ENCODE measurements at places on chromosomes 2 and 18.

DNA sequence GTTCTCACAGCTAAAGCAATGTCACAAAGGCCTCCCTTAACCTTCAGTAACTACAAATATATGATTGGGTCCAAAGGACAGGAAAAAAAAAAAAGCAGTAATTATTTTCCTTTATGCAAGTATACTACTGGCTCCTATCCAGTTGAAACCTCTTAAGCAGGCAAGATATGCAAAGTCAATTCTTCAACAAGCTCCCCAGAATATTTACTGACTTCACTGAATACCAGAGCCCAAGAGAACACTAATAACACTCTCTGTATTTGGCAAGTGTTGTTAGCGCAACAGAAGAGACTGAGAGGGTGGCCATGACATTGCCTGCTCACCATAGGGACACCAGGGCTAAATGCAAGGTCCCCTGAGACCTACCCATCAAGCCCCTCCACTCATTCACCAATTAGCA lies 74.5 kb downstream of the AP1S3 start:
- no peak for DNase-seq

- no peak for DNase-seq
These were observed 206.1 kb downstream of the ZNF407 start for GRCh38 chr18:74803769-74804168.

DNA sequence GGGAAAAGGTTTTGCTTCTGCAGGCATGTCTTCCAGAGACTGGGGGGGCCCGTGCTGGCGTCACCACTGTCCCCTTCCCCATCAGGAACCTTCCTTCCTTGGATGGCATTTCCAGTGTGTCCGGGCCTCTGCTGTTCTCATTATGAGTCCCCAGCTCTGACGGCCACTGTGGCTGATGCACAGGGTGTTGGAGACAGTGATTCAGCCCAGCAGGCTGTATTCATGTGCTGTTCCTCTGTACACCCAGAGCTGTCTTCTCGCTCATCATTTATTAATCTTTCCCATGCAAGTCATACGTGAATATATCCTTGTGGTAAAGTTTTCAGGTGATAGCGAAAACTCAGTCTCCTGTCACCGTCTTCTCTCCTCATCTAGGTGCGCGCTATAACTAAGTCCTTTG lies 57.7 kb downstream of the ASAP2 start:
- no peak for DNase-seq

DNA sequence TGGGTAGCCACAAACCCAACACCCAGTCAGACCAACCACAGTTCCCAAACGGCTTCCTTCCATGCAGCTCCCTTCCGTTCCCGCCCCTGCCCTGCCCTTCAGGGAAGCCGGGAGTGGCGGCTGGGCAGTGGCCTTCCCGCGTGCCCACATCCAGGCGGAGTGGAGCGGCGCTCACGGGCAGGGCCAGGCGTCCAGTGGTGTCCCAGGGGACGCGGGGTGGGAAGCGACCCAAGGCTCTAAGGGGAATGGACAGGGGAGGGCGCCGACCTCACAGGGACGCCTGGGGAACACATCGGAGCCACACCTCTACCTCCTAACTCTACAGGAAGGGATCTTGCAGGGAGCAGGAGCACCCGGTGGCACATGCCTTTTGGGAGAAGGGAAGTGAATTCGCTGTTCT lies 225.9 kb upstream of the MGAT5 start:
- no peak for DNase-seq

- no peak for DNase-seq
These were observed 89.1 kb downstream of the RAD51AP2 start for GRCh38 chr2:17429130-17429529.

GRCh38 chr2:160934263-160934662 lies 226.0 kb upstream of the TANK start:
- DNase-seq, result no peak

DNA sequence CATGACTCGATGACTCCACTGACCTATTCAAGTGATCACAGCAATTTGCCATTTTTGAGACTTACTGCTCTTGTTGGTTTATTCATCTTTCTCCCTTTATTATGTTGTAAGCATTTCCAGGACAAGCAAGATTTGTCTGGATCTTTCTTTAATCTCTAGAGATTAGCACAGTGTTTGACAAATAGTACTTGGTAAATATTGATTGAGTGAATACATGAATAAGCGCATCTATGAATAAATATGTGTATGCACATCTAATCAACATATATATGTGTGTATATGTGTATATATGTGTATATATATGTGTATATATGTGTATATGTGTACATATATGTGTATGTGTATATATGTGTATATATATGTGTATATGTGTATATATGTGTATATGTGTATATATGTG lies 7.3 kb downstream of the TMX3 start:
- no peak for DNase-seq

GRCh38 chr2:106108351-106108750 lies 85.8 kb downstream of the UXS1 start:
- DNase-seq, result peak; percentile 4

DNA sequence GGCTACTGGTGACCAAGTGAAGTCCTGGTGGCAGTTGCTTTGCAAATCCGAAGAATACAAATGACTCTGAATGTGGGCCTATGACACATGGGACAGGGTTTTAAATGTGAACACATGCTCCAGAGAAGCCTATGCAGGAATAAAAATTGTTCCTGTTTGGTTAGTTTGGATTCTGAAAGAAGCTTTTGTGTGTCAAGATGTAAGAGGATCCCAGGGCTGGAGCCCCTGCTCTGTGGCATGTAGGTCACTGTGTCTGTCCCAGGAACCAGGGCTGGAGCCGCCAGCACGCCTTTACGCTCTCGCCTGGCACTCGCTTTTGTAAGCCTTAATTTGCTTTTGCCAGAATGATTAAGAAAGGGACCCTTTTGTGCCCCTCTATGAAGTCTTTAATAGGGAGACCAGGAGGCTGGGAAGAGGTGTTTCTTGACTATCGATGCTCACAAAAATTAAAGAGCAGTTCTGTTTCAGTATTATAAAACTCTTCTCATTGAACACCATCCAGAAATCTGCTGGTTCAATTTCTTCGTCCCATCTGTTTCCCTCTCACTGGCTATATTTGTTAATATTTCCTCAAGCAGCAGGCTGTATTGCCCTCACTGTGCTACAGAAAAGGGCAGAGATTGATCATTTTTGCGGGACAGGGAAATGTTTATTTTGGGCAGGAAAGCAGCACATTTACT lies 532.7 kb upstream of the POU3F3 start:
- no peak for DNase-seq

GRCh38 chr18:58896268-58896667 lies 31.6 kb downstream of the ZNF532 start:
- DNase-seq, result no peak

DNA sequence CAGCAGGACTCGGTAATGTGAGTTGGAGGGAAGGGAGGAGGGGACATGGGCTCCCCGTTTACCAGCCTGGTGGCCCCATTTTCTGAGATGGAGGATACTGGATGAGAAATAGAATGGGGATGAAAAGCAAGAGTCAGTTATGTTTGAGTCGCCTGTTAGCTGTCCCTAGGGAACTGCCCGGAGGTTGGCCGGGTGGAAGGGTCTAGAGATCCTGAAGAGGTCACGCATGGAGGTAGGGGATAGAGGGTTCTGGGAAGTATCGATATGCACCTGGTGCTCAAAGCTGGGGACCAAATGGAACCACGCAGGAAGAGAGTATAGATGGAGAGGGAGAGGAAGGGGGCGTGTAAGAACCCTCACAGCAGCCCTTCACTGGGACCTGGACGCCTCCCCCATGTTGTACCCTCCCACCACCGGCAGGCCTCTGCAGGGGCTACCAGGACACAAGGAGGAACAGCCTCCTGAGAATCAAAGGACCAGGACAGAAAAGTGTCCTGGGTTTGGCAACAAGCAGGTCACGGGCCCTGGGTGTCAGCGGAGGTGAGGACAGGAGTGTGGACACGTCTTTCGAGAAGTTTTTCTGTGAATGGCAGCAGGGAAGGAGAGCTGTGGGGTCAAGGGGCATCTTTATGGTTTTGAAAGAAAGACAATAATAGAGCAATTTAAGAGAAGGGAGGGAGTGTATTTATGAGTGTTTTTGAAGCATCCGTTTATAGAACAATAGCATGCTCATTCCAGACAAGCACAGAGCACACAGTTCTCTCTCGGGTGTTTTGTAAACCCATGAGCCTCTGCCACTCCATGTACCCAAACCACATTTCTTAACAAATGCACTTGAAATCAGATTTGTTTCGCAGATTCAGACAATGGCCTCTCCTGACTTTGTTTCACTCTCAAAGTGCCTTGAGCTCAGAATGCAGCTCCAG lies 132.2 kb downstream of the SMAD7 start:
- no peak for DNase-seq

GRCh38 chr2:236674238-236674637 lies 104.6 kb downstream of the ACKR3 start:
- DNase-seq, result no peak

- no peak for DNase-seq
These were observed 85.7 kb downstream of the CEP192 start for GRCh38 chr18:13076886-13077285.

- no peak for DNase-seq
These were observed 4.3 kb downstream of the NTSR2 start for GRCh38 chr2:11665510-11666362.

- no peak for DNase-seq
These were observed 30.2 kb upstream of the LONRF2 start for GRCh38 chr2:100352521-100352920.

DNA sequence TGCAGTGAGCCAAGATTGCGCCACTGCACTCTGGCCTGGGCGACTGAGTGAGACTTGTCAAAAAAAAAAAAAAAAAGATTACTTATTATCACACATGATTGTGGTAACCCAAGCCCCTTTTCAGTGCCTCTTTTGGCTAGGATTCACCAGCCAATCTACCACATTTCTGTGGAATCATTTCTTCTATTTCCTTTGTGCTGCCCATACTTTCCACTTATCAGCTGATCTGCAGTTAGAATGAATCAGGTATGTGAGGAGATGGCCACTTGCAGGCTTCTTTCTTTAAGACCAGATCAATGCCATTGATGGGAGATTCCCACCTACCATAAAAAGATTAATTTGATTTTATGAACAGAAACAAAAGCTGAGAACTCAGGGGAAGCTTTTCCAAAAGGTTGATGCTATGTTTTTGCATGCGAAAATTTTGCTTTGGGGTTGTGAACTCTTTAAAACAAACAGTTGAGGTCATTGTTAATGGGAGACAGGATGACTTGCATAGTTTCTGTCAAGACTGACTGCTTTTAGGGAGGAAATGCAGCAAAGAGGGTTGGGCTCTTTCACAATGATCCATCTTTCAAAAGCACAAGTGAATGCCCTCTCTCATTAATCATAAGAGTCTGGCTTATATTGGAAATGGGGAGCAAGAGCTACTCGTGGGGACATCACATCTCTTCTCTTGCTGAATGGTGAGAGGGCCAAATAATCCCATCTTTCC lies 66.9 kb upstream of the CYP26B1 start:
- DNase-seq, result no peak

- DNase-seq, result no peak
These were observed 42.7 kb upstream of the ZFP36L2 start for GRCh38 chr2:43269074-43269572.

GRCh38 chr2:85702172-85702571 lies 8.0 kb downstream of the GNLY start:
- DNase-seq, result no peak

- DNase-seq, result no peak
These were observed at the start of gene FIGLA for GRCh38 chr2:70790136-70790828. TSS of gene FIGLA (minus strand) at chr2:70790643. CDS start at chr2:70790638, 5 bp downstream.

- no peak for DNase-seq
These were observed 416.3 kb downstream of the LRP1B start for GRCh38 chr2:141714496-141714895.
